ENCODE measurements at places on chromosomes 5 and 9.

DNA sequence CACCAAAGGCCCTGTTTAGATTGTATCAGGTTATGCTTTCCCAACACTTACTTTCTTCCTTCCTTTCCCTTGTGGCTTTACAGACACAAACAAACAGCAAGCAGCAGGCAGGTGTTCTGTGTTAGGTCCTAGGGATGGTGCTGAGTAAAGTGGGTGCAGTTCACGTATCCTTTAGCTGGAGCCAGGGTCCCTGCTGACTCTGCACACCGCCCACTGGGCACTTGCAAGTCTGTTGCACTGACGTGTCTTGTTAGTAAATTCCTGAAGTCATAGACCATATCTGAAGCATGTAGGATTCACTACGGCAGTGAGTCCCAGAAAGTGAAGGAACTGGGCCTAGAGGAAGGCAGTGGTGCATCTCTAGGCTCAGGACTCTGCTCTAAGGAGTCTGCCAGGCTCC lies 96.5 kb downstream of the DAPK1 start:
- DNase-seq = no peak

DNA sequence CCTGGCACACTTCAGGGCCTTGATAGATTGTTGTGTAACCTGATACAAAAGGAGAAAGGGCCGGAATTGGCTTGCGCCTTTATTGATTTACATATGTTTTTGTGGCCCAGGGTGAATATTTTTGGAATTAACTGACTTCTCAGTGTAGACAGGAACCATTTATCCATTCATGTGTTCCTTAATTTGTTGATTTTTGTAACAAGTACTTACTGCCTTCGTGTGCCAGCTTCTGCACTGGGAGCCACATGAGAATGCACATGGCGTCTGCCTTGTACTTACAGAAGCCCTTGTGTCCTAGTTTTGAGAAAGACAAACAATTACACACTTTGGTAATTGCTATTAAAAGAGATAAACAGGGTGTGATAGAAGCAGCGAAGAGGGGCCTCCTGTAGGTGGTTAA lies 26.4 kb downstream of the EHMT1 start:
- DNase-seq = no peak

GRCh38 chr9:136104488-136104800 lies 9.4 kb upstream of the NACC2 start:
- no peak for DNase-seq

- DNase-seq = no peak
Observed at GRCh38 chr5:151414536-151414935, 32.9 kb upstream of the SLC36A1 start.

DNA sequence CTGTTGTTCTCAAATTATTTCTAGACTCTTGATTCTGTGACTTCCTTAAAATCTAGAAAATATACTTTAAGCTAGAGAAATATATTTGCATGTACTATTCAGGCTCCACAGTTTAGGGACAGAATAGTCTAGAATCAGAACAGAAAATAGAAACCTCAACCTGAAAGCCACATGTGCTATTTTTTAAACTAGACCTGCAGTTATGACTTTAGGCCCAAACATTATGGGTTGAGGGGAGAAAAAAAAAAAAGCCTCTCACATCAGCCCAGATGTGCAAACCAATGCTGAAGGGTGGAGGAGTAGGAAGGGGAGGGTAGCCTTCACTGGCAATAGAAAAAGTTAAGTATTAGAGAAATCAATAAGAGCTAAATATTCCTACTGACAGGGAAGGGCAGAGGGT lies 35.7 kb downstream of the ELL2 start:
- DNase-seq = no peak

- DNase-seq = no peak
Observed at GRCh38 chr5:174384509-174384947, 339.0 kb downstream of the NSG2 start.

All from nucleus accumbens (tissue), 56 donors.